ENCODE measurements at places on chromosomes 3 and 15.

GRCh38 chr3:49785565-49786356 is 581 bp downstream of the IP6K1 start:
- DNase-seq: no peak

GRCh38 chr15:68574046-68574445 is 4.7 kb upstream of the CORO2B start:
- DNase-seq: no peak

- no peak for DNase-seq
Measured at GRCh38 chr3:120161902-120162301, 67.7 kb upstream of the GSK3B start.

DNA sequence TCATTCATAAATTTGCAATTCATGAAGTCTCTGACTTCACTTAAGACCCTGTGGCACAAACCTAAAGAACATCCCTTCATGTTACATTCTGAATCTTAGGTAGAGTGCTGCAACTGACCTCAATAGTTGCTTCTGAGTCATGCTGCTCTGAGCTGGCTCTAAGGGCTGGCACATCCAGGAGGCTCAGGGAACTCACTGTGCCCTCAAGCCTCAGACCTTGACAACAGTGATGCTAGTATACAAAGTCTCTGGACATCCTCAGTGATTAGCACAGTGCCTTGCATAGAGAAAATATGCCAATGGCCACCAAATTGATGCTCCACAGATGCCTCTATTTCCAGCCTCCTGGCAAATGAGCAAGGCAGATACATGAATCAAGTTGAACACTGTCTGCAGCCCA is 740.9 kb upstream of the LMCD1 start:
- no peak for DNase-seq

DNA sequence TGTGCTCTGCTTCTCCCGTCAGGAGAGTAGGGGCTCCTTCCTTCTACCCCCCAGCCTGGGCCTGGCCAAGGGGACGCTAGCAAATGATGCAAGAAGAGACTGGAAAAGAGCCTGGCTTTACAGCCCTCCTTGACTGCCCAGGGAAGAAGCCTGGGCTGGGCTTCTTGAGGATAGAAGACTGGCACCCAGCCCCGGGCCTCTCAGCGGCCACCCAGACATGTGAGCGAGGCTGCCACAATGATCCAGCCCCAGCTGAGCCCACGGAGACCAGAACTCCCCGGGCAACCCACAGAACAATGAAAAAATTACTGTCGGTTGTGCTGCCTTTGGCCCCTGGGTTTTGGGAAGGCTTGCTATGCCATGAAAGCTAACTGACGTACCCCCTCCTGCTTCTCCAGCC is 100.6 kb upstream of the PRR20G start:
- no peak for DNase-seq

DNA sequence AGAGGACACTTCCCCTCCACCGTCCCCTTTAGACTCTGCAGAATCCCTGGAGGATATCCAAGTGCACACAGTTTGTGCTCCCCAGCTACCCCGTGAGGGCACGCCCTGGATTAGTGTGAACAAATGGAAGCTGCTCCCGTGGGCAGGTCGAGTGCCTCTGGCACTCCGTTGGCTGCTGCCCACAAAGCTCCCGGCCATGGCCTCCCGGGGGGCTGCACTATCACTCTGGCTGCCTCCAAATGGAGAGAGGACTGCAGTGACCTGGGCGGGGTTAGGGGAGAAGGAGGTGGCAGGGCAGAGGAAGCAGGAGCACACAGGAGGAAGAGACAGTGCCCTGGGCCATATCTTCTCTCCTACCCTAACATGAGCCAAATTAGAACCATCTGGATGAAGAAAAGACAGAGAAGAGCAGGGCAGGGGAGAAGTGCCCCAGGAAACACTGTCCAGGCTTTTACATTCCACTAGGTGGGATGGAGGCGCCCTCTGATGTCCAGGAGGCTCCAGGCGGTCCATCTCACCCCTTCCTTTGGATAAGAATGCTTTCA is 29.4 kb upstream of the ACAD9 start:
- no peak for DNase-seq

DNA sequence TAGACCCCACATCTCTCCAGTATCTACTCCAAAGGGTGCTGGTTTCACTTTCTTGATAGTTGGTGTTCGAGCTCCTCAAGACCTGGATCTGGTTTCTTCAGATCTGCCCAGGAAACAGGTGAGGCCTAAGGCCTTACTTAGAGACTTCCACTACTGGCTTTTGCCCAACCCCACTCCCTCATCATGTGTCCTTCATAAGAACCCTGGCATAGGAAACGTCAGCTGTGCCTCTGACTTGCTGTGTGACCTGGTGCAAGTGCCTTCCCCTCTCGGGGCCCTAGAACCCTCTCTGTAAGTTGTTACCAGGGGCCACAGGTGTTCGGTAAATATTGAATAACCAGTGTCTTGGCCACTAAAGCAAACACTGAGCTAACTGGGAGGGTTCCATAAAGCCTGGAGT is 3.9 kb downstream of the OXTR start:
- no peak for DNase-seq

GRCh38 chr3:150222691-150223489 is 185.2 kb upstream of the TSC22D2 start:
- DNase-seq: no peak

- DNase-seq: peak; percentile 56
Measured at GRCh38 chr3:67654099-67654843, at the start of gene SUCLG2. Gene SUCLG2, minus strand, starts transcription at chr3:67654612. Its CDS starts 26 bp downstream, at chr3:67654586.
